Nephron progenitor cell (in vitro differentiated cells): ENCODE measurements at places on chromosomes 12 and 14.

DNA sequence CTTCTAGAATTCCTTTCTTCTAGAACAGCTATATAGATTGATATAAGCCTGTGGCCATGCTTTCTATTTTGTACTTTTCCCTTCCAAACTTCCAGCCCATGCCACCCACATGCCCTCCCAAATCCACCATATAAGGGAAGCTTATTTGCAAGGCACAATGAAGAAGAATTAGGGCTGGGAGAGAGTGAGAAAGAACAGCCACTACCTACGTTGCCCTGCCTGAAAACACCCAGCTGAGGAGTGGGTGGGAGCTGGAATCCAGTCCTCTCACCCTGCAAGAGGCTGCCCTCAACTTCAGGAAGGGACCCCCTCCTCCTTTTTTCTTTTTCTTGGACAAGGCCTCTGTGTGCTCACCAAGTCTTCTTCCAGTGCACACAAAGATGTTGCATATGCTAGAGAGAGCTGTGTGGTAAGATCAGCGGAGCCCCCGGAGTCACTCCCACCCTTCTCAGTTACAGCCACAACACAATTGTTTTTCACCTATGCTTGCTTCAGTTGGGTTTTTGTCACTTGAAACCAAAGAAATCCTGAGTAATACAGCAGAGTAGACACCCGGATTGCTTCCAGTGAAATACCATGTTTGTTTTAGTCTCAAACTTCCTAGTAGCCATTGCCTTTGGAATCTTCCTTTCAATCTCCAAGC lies 38.8 kb downstream of the CDKL1 start:
- no peak overlapping the region for H3K4me3 ChIP-seq
- DNase-seq: peak; percentile 18
- peaks cover 40% of the 10 kb centered on the region for H3K4me1 ChIP-seq
- H3K36me3 ChIP-seq: no peaks in the 10 kb centered on the region
- peaks cover 8% of the 10 kb centered on the region for H3K27me3 ChIP-seq

- no peak overlapping the region for H3K4me3 ChIP-seq
- DNase-seq: no peak
- H3K27ac ChIP-seq: peak overlapping the region; percentile 66
- peaks cover 4% of the 10 kb centered on the region for H3K4me1 ChIP-seq
These were observed 68.2 kb upstream of the CLMN start for GRCh38 chr14:95387826-95388445.

DNA sequence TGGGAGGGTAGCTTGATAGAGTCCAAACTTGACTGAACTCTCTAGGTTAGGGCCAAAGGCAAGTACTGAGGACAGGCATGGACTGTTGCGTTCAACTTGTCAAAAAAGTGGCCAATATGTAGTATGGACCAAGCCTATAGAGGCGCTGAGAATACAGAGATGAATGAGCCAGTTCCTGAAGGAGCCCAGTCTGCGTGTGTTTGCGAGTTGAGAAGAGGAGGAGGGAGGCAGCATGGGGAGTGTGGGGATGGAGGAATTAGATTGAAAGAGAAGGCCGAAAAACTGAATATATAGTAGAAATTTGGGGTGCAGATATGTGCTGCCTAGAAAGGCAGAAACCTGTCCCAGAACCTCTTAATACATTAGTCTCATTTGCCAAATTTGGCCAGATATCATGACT lies 412.4 kb downstream of the PCNX1 start:
- peaks cover 42% of the 10 kb centered on the region for H3K4me1 ChIP-seq
- peaks cover 2% of the 10 kb centered on the region for H3K27me3 ChIP-seq
- peak; percentile 4 for DNase-seq
- peak overlapping the region; percentile 79 for H3K4me3 ChIP-seq
- no peaks in the 10 kb centered on the region for H3K36me3 ChIP-seq
- peak overlapping the region; percentile 86 for H3K27ac ChIP-seq

DNA sequence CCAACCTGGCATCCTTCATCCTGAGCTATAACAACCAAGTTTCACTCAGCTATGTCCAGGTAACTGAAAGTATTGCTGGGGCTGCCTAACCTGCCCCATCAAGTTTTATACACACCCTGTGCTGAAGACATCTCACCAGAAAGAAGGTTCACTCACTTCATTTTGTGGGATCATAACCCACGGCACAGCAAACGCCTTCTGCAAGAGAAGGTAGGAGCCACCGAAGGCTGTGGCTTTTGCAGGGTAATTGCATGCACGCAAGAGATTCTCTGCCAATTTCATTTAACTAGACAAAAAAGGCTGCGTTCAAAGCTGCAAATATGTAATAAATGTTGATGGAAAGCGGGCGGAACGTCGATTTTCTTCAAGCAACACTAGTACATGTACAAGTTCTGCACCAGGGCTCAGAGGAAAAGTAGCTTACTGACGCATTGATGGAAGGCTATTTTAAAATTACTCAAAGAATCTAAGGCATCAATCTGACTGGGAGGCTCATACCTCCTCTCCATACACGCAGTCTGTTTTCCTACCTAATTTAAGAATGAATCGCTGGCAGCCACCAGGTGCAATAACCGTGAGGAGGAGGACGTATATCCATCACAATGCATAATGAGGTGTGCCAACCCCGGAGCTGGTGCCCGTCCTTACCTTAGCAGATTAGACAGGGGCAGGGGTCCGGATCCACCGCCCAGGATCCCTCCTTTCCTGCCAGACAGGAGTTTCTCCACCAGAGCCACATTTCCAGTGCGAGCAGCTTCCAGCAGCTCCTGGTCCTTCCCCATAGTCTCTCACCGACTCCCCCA lies 1.1 kb downstream of the ANKS1B start:
- peaks cover 18% of the 10 kb centered on the region for H3K4me1 ChIP-seq
- peak overlapping the region; percentile 85 for H3K4me3 ChIP-seq
- DNase-seq: no peak
- H3K27ac ChIP-seq: no peak overlapping the region
- no peaks in the 10 kb centered on the region for H3K36me3 ChIP-seq

- no peaks in the 10 kb centered on the region for H3K4me1 ChIP-seq
- H3K27me3 ChIP-seq: peaks cover 8% of the 10 kb centered on the region
- no peaks in the 10 kb centered on the region for H3K36me3 ChIP-seq
- no peak overlapping the region for H3K4me3 ChIP-seq
- H3K27ac ChIP-seq: no peak overlapping the region
- DNase-seq: peak; percentile 65
These were observed 185.7 kb upstream of the GRIN2B start for GRCh38 chr12:14167005-14167628.

DNA sequence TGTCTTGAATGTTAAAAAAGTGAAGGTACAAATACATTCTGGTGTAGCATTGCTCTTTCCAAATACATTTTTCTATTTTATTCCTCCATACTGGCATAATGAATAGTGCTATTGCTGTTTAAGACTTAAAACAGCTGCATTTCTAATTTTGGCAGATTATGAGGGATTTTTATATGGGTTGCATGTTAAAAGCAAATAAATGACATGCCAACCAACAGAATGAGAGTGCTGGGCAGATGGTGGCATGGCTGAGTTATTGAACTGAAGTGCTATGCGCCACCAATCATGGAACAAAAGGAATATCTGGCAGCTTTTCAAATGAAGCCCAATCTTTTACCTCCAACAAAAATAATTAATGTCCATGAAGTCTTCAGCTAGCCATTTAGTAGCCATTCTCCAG lies 215.0 kb downstream of the PRKD1 start:
- DNase-seq: no peak
- no peaks in the 10 kb centered on the region for H3K36me3 ChIP-seq
- H3K4me3 ChIP-seq: no peak overlapping the region
- H3K27me3 ChIP-seq: no peaks in the 10 kb centered on the region
- no peaks in the 10 kb centered on the region for H3K4me1 ChIP-seq

- peaks cover 4% of the 10 kb centered on the region for H3K27me3 ChIP-seq
- no peak for DNase-seq
- no peak overlapping the region for H3K4me3 ChIP-seq
- H3K4me1 ChIP-seq: peaks cover 8% of the 10 kb centered on the region
- H3K36me3 ChIP-seq: no peaks in the 10 kb centered on the region
These were observed 73.3 kb upstream of the PLEKHG7 start for GRCh38 chr12:92629349-92630065.

DNA sequence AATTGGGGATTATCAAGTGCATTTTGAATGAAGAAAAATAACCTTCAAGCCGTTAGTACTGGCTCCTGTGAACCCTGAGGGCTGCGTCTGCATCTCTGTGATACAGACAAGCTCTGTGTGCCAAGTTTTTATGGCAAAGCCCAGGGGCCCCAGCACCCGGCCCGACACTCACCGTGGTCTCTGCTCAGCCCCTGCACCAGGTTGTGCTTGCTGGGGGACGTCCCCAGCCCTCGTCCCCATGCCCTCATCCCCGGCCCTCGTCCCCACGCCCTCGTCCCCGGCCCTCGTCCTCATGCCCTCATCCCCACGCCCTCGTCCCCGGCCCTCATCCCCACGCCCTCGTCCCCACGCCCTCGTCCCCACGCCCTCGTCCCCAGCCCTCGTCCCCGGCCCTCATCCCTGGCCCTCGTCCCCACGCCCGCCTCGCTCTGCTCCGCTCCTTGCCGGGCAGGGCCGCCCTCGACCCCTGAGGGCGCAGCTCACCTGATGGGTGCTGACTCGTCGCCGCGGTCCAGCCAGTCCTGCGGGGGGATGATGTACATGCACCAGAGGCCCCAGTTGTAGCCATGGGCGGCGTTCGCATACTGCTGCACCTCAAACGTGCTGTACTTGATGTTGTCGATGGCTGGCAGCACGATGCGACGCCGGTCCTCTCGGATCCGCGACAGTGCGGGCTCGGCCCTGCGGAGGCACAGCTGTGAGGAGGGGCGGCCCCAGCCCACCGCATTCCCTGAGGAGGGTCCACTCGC lies 72.0 kb downstream of the GALNT9 start:
- no peak overlapping the region for H3K27ac ChIP-seq
- no peak overlapping the region for H3K4me3 ChIP-seq
- no peak for DNase-seq
- peaks cover 15% of the 10 kb centered on the region for H3K4me1 ChIP-seq
- no peaks in the 10 kb centered on the region for H3K36me3 ChIP-seq
- H3K27me3 ChIP-seq: peaks cover 27% of the 10 kb centered on the region

DNA sequence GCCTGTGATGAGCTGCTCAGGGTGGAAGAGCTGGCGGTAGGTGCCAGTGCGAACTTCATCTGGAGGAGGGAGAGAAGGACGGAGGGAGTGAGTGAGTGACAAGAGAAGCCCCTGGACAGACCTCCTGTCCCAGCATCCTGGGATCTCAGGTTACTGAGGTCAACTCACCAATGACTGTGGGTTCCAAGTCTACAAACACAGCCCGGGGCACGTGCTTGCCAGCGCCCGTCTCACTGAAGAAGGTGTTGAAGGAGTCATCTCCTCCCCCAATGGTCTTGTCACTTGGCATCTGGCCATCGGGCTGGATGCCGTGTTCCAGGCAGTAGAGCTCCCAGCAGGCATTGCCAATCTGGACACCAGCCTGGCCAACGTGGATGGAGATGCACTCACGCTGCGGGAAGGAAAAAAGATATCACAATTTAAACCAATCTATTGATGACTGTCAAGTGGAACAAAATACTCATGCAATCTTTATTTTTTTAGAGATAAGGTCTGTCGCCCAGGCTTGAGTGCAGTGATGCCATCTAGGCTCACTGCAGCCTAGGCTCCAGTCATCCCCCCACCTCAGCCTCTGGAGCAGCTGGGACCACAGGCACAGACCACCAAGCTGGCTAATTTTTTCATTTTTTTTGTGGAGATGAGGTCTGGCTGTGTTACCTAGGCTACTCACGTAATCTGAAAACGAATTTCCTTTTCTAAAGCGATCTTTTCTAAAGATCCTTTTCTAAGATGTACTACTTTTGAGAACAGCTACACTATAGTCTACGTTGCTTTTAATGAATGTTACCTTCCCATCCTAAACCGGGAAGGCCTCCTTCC lies 1.7 kb downstream of the TUBA1B start:
- no peak for DNase-seq
- peak overlapping the region; percentile 99 for H3K27ac ChIP-seq
- peaks cover 36% of the 10 kb centered on the region for H3K36me3 ChIP-seq
- H3K27me3 ChIP-seq: peaks cover 3% of the 10 kb centered on the region
- H3K4me1 ChIP-seq: peaks cover 43% of the 10 kb centered on the region
